ENCODE measurements at places on chromosomes 2 and 18. TPM values are rescaled to one million over a fixed set of nuclear protein-coding genes. Genes with fewer than 3 reads are reported as not detected.

DNA sequence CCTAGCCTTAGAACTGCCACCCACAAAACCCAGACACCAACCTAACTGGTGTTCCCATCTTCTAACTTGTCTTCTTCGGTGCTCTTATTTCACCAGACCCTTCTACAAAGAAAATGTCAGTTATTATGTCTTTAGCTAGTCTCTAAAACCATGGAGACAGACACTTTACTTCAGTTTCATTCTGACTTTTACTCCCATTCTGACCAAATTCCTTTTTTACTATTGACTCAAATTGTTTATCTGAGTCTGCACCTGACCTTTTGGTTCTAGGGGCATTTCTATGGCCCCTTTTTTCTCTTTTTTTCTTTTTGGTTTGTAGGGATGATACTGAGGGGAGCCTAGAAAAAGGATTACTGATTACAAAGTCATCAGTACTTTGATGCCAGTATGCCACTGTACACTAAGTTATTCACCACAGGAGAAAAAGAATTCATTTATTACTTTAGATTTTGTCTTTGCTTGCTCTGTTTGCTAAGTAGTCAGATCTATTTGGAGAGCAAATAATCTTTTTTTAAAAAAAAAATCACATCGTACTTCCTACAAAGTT, 6.8 kb upstream of the SLC1A4 start:
- no peaks in the 10 kb centered on the region for H3K27me3 ChIP-seq
- DNase-seq = no peak
- H3K27ac ChIP-seq = no peak overlapping the region
- H3K36me3 ChIP-seq = no peaks in the 10 kb centered on the region

DNA sequence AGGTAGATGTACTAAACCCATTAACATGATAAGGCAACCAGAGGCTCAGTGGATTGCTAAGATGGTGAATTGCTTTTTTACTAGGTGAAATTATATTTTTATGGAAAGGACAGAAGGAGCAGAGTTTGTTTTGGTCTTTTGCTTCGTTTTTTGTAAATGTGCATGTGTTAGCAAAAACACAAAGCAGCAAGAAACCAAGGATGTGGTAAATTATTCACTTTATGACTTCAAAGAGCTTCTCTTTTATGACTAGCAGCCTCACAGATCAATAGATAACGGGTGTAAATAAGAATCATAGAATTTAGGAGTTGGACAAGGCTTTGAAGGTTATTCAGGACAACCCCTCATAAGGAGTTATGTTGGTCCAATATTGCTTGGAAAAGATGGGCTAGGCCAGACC, 615.0 kb downstream of the DPP10 start:
- no peak overlapping the region for H3K27ac ChIP-seq
- no peaks in the 10 kb centered on the region for H3K36me3 ChIP-seq
- H3K4me1 ChIP-seq = no peaks in the 10 kb centered on the region
- no peaks in the 10 kb centered on the region for H3K27me3 ChIP-seq
- no peak overlapping the region for H3K4me3 ChIP-seq

- no peak for DNase-seq
- H3K4me1 ChIP-seq = no peaks in the 10 kb centered on the region
- H3K4me3 ChIP-seq = no peak overlapping the region
Measured at GRCh38 chr2:199943373-199943772, 11.9 kb downstream of the TYW5 start.

DNA sequence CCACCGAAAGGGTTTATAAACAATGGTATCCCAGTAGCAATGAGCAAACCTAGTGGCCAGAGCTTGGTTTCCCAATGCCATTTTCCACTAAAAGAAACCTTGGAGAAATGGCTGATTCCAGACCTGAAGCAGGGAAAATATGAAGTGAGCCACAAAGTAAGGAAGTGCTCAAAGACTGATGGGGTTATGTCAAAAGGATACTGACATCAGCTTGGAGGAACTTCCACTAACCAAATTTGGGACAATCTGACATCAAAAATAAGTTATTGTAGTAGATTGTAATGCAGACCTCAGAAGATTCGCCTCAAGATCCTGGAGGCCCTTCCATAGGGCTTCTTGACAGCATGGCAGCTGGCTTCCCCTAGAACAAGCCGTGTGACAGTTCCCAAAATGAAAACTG, 79.4 kb upstream of the SP3 start:
- H3K4me1 ChIP-seq = peaks cover 2% of the 10 kb centered on the region
- no peaks in the 10 kb centered on the region for H3K36me3 ChIP-seq
- H3K27ac ChIP-seq = no peak overlapping the region
- no peaks in the 10 kb centered on the region for H3K27me3 ChIP-seq
- no peak overlapping the region for H3K4me3 ChIP-seq

- H3K36me3 ChIP-seq = no peaks in the 10 kb centered on the region
- no peak overlapping the region for H3K4me3 ChIP-seq
- H3K27ac ChIP-seq = no peak overlapping the region
- no peak for DNase-seq
- H3K27me3 ChIP-seq = no peaks in the 10 kb centered on the region
Measured at GRCh38 chr2:13401312-13401711, 684.6 kb downstream of the TRIB2 start.

DNA sequence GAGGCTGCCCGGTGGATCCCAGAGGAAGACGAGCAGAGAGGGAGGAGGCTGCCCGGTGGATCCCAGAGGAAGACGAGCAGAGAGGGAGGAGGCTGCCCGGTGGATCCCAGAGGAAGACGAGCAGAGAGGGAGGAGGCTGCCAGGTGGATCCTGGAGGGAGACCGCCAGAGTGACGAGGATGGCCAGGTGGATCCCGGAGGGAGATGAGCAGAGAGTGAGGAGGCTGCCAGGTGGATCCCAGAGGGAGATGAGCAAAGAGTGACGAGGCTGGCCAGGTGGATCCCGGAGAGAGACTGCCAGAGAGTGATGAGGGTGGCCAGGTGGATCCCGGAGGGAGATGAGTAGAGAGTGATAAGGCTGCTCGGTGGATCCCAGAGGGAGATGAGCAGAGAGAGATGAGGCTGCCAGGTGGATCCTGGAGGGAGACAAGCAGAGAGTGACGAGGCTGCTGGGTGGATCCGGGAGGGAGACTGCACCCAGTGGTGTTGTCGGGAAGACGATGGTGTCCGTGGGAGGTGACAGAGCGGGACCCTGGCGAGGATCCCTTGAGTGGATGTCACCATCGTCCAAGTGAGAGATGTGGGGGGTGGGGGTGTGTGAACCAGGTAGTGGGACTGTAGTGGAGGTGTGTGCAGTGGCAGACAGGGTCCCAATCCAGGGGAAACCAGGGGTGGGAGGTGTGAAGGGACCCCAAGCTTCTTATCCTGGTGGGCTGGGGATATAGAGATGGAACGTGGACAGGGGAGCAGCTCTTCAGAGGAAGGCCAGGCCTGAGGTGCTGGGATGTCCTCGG, 22.3 kb downstream of the DCDC2C start:
- no peak for DNase-seq
- H3K36me3 ChIP-seq = no peaks in the 10 kb centered on the region
- peaks cover 4% of the 10 kb centered on the region for H3K27me3 ChIP-seq
- no peak overlapping the region for H3K4me3 ChIP-seq
- no peak overlapping the region for H3K27ac ChIP-seq

DNA sequence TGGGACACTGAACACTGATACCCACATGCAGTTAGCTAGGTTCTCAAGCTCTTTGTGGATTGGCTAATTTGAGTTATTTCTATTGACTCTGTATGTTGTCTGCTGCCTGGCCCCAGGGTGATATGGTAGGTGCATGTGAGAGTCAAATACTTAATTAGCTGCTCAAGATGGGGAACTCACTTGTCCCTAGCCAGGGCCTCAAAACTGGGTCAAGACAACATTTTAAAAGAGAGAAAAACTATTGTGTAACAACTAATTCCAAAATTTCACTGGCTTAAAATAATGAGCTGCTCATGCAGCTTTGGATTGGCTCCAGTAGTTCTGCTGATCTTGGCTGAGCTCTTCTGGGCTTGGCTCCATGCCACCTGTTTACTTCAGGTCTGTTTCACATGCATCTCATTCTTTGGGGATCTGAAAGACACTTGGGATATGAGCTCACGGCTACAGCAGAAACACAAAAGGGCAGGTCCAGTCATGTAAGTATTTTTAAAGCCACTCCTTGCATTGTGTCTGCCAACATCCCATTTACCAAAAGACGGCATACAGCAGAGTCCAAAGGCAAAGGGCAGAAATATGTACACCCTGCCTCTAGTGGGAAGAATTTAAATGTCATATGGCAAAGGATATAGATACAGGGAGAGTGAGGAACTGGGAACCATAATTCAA, 716.8 kb downstream of the SUCLG1 start:
- no peaks in the 10 kb centered on the region for H3K4me1 ChIP-seq
- H3K27ac ChIP-seq = no peak overlapping the region
- DNase-seq = peak; percentile 0
- H3K27me3 ChIP-seq = no peaks in the 10 kb centered on the region

DNA sequence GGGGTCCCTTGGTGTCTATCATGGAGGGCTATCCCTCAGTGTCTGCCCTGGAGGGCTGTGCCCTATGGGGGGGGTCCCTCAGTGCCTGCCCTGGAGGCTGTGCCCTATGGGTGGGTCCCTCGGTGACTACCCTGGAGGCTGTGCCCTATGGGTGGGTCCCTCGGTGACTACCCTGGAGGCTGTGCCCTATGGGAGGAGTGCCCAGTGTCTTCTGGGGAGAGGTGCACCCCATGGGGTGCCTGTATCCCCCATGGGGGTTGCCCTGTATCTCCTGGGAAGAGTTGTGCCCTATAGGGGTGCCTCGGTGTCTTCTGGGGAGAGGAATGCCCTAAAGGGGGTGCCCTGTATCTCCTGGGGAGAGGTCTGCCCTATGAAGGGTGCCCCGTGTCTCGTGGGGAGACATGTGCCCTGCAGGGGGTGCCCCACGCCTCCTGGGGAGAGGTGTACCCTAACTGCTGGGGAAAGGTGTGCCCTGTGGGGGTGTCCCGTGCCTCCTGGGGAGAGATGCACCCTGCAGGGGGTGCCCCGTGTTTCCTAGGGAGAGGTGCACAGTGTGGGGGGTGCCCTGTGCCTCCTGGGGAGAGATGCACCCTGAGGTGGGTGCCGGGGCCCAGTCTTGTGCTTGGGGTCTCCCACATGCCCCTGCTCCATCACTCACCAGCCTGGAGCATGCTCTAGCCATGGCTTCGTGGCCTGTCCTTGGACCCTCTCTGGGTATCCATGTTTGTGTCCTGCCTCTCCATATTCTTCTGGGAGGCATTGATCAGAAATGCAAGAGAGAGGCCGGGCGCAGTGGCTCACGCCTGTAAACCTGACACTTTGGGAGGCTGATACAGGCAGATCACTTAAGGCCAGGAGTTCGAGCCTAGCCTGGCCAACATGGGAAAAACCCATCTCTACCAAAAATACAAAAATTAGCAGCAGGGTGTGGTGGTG, 215.6 kb downstream of the HDAC4 start:
- H3K27me3 ChIP-seq = no peaks in the 10 kb centered on the region
- no peak for DNase-seq
- no peak overlapping the region for H3K27ac ChIP-seq
- no peaks in the 10 kb centered on the region for H3K4me1 ChIP-seq
- H3K36me3 ChIP-seq = peaks cover 4% of the 10 kb centered on the region
- no peak overlapping the region for H3K4me3 ChIP-seq

DNA sequence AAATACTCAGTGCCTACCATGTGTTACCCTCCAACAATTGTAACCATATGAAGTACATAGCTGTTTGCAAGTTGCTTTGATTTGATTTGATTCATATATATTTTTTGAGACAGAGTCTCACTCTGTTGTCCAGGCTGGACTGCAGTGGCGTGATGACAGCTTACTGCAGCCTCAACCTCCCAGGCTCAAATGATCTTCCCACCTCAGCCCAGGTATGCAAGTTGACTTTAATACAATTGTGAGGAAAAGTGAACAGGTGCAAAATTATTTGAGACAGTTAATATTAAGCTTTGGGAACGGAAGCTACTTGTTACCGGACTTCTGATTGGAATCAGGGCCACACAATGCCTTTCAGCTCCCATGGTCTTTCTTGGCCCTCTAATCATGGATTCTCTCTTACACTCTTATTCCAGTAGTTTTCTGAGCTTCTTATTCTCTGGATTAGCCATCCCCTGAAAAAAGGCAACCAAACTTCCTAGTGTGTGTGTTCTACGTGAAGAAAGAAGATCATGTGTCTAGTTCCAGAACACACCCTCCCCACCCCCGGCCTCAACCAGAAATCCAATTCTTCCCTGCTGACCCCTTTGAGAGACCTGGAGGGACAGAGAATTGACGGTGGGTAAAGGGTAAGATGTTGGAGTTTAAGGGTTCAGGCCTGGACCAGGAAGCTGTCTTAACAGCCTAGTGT, 1.1 kb upstream of the RPL37A start:
- no peak for DNase-seq
- no peaks in the 10 kb centered on the region for H3K27me3 ChIP-seq
- peak overlapping the region; percentile 82 for H3K27ac ChIP-seq
- H3K36me3 ChIP-seq = peaks cover 15% of the 10 kb centered on the region
- peaks cover 9% of the 10 kb centered on the region for H3K4me1 ChIP-seq
- H3K4me3 ChIP-seq = peak overlapping the region; percentile 80

GRCh38 chr2:95390272-95390880, 12.1 kb upstream of the FAHD2A start:
- H3K4me3 ChIP-seq = no peak overlapping the region
- H3K27me3 ChIP-seq = no peaks in the 10 kb centered on the region
- DNase-seq = no peak

The CAPN13 gene
- total RNA-seq = not detected

The SATB2 gene
- 13.9 TPM for total RNA-seq

The ATP6V1C2 gene
- total RNA-seq = under 0.01 TPM

The LANCL1 gene
- 56.1 TPM for total RNA-seq

The MATN3 gene
- total RNA-seq = 2.3 TPM

The AGXT gene
- total RNA-seq = not detected

The BABAM2 gene
- total RNA-seq = 25.6 TPM

Measured in fibroblast of lung (primary cell).